ENCODE measurements at places on chromosomes 3 and 15. TPM values are rescaled to one million over a fixed set of nuclear protein-coding genes. Genes with fewer than 3 reads are reported as not detected.

Gene RTP4
- 0.18 TPM for total RNA-seq

Gene PRR20G
- total RNA-seq: not detected

Gene BFSP2
- total RNA-seq: not detected

Gene MORC1
- 0.36 TPM for total RNA-seq

Gene MASP1
- 50.4 TPM for total RNA-seq

Gene MYZAP
- total RNA-seq: 0.64 TPM

DNA sequence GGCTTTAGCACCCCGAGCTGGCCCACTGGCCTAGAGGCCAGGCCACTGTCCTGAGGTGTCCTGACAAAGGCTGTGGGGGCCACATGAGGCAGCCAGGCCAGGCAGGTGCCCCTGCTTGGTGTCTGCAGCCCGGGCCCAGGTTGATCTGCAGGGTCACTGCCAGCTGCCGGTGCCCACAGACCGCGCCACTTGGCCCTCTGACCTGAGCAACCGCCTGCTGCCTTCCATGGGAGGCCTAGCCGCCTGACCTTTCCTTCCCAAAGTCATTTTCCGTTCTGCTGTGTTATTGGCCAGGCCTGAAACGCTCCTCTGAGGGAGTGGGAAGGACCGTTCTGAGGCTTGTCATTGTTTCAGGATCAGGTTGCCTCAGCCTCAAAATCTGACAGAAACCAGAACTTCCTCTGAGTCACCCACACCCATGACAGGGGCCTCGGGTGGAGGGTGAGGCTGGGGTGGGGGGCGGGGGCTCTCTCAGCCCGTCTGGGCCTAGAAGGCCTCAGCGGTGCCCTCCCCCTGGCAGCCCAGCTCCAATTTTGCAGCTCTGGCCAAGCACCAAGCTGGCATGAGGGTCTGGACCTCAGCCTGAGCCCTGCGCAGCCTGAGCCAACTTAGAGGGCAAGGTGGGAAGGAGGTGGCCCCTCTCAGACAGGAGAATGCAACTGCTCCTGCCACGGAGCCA lies 140.7 kb upstream of the MEF2A start:
- DNase-seq: no peak

GRCh38 chr3:73558727-73559075 lies 66.0 kb downstream of the PDZRN3 start:
- no peak for DNase-seq

GRCh38 chr3:40876009-40876408 lies 323.3 kb upstream of the CTNNB1 start:
- DNase-seq: no peak

DNA sequence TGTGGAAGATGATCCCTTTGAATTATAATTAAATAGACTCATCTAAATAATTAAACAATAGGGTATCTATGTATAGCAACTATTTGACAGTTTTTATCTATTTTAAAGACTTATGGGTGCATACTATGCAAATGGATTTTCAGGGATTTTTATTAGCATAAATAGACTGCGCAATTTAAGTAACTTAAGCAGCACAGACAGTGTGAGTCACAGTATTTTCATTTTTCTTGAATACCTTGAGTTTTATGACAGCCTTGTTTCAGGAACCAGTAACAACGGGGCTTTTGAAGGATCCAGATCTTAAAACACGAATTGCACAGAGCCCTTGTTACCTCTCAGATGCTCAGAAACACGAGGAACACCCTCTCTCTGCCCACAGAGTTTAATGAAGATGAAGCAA lies 175.5 kb upstream of the CD96 start:
- no peak for DNase-seq

DNA sequence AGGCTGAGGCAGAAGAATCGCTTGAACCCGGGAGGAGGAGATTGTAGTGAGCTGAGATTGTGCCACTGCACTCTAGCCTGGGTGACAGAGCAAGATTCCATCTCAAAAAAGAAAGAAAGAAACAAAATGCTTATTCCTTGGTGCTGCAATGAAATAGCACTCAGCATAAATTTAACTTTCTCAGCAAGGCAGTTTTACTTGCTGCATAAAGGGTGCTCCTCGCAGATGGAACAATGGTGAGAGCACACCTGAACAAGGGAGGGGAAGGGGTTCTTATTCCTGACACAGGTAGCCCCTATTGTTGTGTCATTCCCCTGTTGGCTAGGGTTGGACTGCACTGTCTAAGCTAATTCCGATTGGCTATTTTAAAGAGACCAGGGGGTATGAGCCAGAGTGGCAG lies 17.1 kb downstream of the PAK2 start:
- DNase-seq: no peak

GRCh38 chr15:77029166-77030047 lies 34.5 kb downstream of the PSTPIP1 start:
- no peak for DNase-seq

GRCh38 chr3:190566043-190566933 lies 52.4 kb downstream of the IL1RAP start:
- DNase-seq: no peak

- no peak for DNase-seq
Measured at GRCh38 chr3:189685860-189686259, 54.7 kb downstream of the TP63 start.

DNA sequence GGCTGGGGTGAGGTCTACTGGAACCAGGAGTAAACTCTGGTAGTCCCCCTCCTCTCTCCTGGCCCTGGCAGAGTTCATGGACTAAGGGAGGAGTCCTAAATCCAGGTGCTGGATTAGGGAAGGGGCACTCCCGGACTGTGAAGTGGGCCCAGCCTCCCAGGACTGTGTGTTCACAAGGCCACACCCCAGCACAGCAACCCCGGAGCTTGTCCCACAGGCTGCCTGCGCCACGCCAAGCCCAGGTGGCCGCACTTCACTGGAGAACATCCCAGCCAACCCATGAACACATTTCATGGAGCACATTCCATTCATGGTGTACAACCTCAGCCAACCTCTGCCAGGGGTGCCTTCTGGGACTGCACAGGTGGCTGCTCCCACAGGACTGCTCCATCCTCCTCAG lies 8.2 kb downstream of the ARPIN start:
- no peak for DNase-seq

- DNase-seq: no peak
Measured at GRCh38 chr3:55089211-55089610, 161.4 kb upstream of the LRTM1 start.

- no peak for DNase-seq
Measured at GRCh38 chr15:66907826-66908743, 157.3 kb upstream of the SMAD3 start.

DNA sequence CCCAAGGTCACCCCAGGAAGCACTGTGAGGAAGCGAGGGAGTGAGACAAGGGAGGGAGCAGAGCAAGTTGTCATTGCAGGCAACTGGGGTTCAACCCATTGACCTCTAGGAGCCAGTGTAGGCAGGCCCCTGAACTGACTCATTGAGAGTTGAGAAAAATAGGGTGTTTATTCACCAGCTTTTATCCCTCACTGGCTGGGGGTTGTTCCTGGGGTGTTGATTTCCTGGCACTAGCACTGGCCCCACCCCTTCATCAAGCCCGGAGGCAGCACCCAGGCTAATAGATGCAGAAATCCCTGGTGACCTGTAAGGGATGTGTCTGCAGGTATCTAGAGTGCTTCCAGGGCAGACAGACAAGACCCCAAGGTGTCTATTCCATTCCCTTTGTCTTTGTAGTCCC lies 183.9 kb downstream of the ARRDC4 start:
- no peak for DNase-seq

DNA sequence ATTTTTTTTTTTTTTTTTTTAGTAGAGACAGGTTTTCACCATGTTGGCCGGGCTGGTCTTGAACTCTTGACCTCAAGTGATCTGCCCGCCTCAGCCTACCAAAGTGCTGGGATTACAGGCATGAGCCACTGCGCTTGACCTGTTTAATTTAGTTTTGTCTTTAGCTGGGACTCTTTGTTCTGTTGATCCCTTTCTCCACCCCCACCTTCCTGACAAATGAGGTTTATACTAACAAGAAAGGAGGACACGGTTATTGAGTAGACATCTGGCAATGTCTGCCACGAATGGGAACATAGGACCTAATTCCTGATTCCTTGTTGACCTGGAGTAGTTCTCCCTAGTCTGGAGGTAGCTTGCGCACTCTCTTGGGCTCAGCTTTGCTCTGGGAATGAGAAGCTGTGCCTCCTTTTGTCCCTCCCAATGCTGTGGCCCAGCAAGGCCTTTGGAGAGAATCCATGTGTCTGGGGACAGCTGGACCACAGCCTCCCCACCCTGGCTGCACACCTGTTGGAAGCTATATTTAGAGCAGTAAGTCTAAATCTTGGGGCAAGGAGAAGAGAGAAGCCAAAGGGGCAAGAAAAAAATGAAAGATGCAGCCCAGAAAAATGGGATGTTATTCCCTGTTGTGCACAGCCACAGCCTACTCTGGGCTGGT lies 53.2 kb upstream of the ADPGK start:
- no peak for DNase-seq

DNA sequence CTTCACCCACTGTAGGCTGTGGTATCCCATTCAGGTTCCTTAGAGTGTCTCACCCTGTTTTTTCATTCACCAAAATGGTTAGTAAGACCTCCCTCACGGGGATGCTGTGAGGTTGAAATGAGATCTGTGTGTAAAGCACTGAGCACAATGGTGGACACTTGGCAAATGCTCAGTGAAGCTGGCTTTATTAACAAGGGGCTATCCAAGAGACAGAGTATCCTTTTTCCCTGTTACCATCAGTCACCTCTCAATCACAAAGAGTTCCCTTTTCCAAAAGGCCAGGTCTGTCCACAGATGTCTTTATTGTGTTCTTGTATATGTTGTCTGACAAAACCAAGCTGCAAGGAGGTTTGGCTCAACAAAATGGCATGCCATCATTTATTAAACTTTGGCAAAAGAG lies 138.9 kb upstream of the RARB start:
- DNase-seq: no peak

DNA sequence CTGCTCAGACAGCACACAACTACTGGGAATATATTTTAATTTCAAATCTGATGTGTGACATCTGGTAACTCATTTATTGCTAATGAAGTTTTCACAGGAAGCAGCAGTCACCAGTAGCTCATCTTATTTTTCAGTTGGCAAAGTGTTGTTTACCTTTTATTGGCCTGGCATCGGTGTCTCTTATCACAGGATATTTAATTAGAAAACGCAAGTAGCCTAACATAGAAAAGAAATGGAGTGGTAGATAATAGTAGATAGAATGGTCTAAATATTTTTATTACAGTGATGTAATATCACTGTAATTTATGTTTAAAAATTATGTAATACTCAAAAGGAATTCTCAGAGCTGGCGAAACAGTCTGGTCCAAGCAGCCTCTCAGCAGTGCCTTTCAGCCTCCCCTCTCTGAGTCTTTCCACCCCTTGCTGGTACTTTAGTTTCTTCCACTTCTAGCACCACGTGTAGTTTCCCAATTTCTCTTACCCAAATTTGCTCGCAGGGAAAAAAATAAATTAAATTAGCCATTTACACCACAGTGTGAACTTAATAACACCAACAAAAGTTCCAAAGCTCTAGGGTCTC lies 31.9 kb downstream of the AGTR1 start:
- DNase-seq: no peak

GRCh38 chr3:194577986-194578905 lies 55.0 kb downstream of the TMEM44 start:
- no peak for DNase-seq

DNA sequence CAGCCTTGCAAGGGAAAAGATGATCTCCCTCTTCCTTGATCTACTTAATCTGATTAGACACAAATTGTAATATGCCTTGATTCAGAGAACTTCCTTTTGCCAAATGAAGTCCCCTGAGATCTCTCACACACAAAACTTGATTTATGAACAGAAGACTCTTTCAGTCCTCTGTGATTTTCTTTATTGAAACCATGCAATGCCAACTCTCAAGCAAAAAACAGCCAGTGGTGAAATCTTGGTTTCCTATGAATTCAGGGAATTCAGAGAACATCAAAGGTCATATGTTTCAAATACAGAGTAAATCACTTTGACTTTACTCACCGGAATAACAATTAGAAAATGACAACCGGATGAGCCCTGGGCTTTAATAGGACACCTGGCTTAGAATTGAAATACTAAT lies 211.7 kb downstream of the ABHD5 start:
- no peak for DNase-seq
